Vagina (tissue), 2 donors: ENCODE measurements at places on chromosomes 12 and 14. TPM values are rescaled to one million over a fixed set of nuclear protein-coding genes. Genes with fewer than 3 reads are reported as not detected.

Gene OGFOD2
- 26.0 TPM for total RNA-seq

DNA sequence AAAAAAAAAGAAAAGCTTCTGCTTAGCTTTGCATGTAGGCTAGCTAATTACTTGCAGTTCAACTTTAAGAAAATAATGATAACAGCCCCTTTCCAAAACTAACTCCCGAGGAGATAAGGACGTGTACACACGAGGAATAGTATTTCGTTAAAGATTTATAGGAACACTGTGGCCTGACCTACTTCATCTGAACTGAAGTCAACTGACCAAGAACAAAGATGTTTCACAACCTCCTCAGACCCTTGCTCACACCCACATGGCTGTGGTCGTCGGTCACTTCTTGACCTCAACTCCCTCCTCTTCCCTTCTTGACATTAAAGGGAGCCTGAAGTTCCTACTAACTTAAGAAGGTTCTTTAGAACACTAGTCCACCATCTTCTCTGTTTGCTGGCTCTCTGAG is 25.3 kb upstream of the FAM181A start:
- DNase-seq, result no peak

GRCh38 chr12:91555436-91556415 is 373.1 kb upstream of the DCN start:
- no peak for DNase-seq

- no peak for DNase-seq
These were observed 15.9 kb downstream of the CDC42BPB start for GRCh38 chr14:103041464-103041863.
